M059J (cell line): ENCODE measurements at places on chromosomes 2 and 18.
A peak's percentile ranks its signal among the peaks of the same experiment; 100 is the strongest.

- peak; percentile 33 for DNase-seq
These were observed 27.3 kb downstream of the DGKD start for GRCh38 chr2:233381638-233381995.

GRCh38 chr2:138213084-138213483, 248.8 kb downstream of the HNMT start:
- no peak for DNase-seq

GRCh38 chr2:237661799-237662328, 34.5 kb downstream of the LRRFIP1 start:
- DNase-seq, result no peak

DNA sequence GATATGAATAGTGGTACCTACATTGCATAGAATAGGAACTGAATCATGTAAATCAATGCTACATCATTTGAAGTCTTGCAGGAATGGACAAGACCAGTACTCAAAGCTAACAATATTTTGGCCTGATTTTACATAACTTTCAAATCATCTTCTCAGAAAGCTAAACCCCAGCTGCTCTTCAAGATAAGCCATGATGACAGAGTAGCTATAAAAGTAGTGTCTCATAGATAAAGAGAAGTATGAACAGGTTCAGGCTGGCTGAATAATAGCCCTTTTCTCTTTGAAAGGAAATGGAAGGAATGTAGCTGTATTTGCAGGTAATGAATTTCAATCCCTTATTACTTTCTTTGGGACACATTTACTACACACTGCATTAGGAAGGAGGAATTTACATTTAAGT, 28.2 kb downstream of the TSPYL6 start:
- no peak for DNase-seq

GRCh38 chr2:68284896-68285295, 32.6 kb upstream of the PPP3R1 start:
- peak; percentile 57 for DNase-seq
